ENCODE measurements at places on chromosomes 2 and 18.

DNA sequence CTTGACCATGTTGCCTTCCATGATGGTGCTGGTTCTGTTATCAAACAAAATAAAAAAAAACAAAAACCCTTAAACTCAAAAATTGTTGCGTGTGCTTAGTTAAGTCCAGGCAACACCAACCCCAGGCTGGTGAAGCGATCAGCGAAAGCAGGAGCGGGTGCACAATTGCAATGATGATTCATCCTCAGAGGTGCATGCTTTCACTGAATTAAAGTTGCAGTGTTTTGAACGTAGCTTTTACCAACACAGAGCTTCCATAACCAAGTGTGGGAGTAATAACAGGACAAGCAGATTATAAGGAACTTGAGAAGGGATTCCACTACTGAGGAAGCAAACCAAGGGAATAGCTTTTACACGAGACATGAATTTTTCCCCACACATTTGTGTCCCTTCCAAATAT lies 39.7 kb upstream of the RAPH1 start:
- no peak for DNase-seq

DNA sequence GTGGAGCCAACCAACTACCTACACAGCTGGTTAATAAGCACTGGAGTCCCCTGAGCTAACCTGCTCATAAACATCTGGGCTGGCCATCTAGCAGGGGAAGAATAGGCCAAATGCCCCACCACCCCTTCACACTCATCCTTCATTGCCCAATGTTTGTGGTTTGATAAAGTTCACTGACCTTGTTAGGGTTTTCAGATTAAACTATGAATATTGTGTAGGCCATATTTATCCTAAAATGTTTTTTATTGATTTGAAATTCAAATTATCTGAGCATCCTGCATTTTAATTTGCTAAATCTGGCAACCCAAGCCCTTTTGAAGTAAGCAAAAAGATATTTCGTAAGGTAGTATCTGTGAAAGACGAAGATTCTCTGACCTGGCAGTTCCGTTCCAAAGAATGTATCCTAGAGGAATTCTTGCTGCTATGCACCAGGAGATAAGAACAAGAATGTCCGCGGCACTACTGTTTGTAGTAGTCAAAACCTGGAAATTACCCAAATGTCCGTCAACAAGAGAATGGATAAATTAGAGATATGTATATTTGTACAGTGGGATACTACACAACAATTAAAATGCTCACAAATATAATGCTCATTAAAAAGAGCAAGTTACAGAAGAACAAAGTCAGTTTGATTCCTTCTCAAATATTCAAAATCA lies 5.8 kb upstream of the TLK1 start:
- no peak for DNase-seq

DNA sequence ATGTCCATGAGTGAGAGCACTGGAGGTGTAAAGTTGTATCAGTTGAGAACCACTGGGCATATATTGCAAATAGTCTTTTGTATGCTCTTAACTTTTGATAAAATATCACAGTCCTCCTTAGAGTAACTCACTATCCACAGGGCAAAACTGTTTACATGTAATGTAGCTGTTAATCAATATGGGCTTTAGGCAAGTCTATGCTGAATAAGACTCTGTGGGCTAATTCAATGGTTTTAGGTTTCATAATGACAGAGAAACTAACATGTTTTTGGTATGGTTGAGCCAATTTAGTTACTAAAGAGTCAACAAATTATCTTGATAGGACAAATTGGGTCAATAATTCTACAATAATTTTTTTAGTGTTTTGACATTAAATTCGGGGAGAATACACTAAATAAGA lies 1134.9 kb upstream of the FAM98A start:
- DNase-seq, result no peak

DNA sequence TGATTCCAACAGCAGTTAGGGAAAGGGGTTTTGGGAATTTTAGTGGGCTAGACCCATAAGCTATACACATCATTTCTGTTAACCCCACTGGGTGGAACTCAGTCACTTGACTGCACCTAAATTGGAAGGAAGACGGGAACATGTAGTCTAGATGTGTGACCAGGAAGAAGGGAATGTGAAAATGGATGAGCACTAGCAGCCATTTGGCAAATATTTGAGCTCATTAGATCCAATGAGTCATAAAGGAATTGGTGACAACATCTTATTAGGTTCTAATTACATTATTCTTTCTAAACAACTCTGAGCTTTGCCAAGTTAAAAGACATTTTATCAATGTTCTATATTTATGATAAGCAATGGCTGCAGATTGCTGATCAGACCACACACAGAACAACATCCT lies 400.6 kb downstream of the IRS1 start:
- no peak for DNase-seq

- no peak for DNase-seq
Observed at GRCh38 chr2:30997979-30998378, 140.3 kb downstream of the GALNT14 start.

DNA sequence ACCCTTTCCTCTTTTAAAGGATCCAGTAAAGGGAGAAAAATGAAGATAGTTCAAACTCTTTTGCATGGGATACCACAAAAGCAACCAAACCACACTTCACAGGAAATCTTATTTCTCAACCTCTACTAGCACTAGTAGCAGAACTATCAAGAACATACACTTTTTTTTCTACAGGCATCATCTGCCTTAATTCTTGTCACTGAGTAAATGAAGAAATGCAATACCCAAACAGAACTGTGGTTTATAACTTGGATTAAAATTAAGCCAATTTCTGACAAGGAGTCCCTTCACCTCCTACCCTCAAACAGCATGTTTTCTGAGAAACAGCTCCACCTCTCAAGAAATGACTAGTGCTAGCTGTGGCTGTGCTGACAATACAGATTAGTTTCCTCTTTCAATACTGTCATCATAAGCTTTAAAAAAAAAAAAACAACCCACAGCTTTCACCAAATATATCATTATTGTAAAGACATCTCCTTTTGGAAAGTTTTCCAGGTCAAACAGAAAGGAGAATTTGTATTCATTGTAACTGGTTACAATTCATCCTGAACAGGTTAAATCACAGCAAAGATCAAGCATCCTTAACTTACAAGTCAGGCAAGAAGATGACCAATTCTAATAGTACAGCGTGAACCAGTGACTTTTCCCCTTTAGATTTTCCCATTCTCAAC lies 44.4 kb downstream of the PTPN2 start:
- peak; percentile 20 for DNase-seq

DNA sequence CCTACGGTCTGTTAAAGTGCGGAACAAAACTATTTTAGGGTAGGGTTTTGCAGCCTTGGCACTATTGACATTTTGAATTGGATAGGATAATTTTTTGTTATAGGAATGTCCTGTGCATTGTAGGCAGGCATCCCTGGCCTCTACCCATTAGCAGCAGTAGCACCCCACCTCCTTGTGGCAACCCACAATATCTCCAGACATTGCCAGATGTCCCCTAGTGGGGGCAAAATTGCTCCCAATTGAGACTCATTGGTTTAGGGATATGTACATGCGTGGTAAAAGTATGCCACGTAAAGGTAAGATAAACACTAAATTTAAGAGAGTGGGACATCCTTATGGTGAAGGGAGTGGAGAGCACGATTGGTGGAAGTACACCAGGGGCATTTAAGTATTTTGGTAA lies 4.6 kb downstream of the MIB1 start:
- no peak for DNase-seq

- no peak for DNase-seq
Observed at GRCh38 chr2:16281451-16282335, 341.3 kb downstream of the MYCN start.

GRCh38 chr2:235007664-235008457 lies 56.0 kb downstream of the SH3BP4 start:
- no peak for DNase-seq

GRCh38 chr2:121640380-121641316 lies 8.6 kb downstream of the CLASP1 start:
- no peak for DNase-seq

GRCh38 chr2:21381421-21381820 lies 257.7 kb downstream of the TDRD15 start:
- no peak for DNase-seq

DNA sequence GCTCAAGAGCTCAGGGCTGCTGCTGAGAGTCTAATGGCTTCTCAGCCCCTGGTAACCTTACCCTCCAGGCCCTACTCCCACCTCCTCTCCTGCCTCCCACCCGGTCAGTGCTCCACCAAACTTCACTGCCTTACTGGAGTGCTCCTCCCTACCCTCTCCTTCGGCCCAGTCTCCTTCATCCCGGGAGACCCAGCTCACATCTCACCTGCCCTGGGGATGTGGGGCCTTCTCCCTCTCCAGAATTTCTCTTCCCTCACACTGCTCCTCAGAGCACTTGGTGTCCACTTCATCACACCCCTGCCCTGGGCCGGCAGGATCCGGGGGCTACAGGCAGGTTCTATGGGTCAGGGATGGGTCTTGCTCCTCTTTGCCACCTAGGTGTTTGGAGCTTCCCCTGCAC lies 21.6 kb downstream of the PTPN18 start:
- DNase-seq, result no peak

- no peak for DNase-seq
Observed at GRCh38 chr2:119730671-119731177, 29.0 kb upstream of the PTPN4 start.

DNA sequence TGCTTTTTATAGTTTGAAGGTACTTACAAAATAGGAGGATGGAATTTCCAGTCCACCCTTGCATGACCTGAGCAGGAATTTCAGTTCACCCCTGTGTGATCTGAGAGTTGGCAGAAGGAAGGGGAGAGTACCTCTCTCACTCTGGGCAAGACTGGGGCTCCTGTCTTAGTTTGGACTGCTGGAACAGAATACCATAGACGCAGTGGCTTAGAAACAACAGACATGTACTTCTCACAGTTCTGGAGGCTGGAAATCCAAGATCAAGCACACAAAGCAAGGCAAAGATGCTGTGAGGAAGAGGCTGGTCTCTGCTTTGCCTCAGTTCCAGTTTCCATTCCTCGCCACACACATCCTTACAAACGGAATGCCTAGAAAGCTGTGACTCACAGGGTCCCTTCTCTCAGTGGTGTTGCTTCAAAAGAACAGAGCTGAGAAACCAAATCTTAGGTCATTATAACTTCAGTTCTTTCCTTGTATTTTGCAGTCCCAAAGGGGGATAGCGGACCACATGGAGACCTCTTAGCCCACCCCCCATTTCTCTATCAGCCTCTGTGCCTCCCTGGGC lies 108.8 kb upstream of the HAAO start:
- no peak for DNase-seq

- DNase-seq, result no peak
Observed at GRCh38 chr2:36809069-36809445, 112.5 kb downstream of the VIT start.

DNA sequence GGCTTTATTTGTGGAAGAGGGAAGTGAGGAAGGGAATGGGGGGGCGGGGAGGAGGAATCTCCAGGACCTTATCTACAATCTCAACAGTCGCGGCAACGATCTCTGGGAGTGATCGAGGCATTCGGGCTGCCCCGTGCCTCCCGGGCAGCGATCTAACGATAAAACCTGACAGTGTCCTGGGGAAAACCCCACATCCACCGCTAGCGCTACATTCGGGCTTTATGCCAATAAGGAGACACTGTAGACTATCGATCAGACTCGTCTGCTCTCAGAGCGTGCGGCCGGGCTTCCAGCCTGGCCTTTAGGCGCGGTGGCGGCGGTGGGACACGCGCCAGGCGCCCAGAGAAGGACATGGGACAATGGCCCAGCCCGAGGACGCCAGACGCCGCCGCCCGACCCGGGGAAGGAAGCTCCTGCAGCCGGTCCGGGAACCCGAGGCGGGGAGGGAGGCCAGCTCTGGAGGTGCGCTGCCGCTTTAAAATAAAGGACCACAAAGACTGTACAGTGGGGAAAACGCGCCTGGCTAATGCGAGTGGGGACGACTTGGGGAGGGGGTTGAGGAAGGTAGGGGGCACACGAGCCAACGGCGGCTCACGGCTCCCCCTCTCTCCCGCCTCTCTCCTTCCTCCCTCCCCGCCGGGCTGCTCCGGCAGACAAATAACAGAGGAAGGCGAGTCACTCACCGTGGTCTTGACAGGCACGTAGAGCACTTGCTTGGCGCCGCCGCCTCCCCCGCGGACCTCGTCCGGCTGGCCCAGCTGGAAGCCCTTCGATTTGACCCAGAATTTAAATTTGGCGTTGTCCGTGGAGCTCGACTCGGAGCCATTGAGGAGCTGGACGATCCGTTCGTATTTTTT lies 2.2 kb downstream of the NOL4 start:
- no peak for DNase-seq

GRCh38 chr2:227565080-227565479 lies 33.6 kb upstream of the SCYGR2 start:
- DNase-seq, result no peak

DNA sequence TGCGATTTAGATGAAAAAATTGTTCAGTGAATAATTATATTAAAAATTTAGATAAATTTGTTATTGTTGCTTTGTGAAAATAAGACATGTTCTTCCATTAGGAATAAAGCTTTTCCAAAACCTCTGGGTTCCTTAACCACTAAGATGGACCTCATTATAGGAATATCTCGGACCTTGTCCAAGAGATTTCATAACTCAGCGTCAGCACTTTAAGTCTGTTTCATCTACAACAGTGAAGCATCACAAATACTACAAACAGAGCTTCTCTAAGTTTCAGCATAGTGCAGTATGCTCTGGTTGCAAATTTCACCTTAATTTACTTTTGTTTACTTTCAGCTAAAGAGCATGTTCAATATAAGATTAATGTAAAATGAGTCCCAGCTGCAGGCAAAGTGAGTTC lies 150.3 kb downstream of the UBE2E3 start:
- no peak for DNase-seq

DNA sequence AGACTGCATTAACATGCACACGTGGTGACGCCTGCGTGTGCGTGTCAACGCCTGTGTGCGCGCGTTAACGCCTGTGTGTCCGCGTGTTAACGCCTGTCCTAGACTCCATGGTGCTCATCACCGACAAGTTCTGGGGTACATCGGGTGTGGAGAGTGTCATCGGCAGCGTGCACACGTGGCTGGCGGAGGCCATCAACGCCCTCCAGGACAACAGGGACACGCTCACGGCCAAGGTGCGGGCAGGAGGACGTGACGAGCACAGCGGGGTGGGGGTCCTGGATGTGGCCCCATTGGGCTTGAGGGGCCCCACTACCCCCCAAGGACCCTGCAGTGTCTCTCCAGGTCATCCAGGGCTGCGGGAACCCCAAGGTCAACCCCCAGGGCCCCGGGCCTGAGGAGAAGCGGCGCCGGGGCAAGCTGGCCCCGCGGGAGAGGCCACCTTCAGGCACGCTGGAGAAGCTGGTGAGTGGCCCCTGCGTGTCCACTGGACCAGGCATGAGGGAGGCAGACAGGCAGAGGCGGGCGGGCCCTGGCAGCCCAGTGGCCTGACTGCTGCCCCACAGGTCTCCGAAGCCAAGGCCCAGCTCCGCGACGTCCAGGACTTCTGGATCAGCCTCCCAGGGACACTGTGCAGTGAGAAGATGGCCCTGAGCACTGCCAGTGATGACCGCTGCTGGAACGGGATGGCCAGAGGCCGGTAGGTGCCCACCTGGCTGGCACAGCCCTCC lies 29.2 kb downstream of the GPC1 start:
- DNase-seq, result no peak

DNA sequence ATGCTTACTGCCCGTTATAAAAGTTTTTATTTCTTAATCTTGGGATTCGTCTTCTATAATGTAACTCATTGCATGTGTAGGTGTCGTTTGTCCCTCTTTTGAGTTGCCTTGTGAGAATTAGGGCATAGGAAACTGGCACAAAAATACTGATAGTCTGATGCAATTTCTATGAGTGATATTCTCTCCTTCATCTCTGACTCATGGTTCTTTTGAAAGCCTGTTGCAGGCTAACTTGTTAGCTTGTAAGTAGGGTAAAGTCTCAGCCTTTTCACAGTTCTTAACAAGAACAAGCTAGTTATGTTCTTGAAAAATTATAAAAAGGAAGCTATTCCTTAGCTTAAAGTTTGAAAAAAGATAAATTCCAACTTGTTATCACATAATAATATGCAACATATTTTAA lies 1085.4 kb upstream of the NRXN1 start:
- DNase-seq, result no peak

GRCh38 chr18:56935434-56936040 lies 211.3 kb upstream of the BOD1L2 start:
- no peak for DNase-seq
